Activated CD4-positive, CD25-positive, alpha-beta regulatory T cell (primary cell): ENCODE measurements at places on chromosomes 1 and 21.

- DNase-seq, result no peak
Measured at GRCh38 chr1:217895841-217896240, 264.7 kb downstream of the SPATA17 start.

GRCh38 chr1:82921759-82922158, 1077.2 kb downstream of the TTLL7 start:
- DNase-seq, result no peak

DNA sequence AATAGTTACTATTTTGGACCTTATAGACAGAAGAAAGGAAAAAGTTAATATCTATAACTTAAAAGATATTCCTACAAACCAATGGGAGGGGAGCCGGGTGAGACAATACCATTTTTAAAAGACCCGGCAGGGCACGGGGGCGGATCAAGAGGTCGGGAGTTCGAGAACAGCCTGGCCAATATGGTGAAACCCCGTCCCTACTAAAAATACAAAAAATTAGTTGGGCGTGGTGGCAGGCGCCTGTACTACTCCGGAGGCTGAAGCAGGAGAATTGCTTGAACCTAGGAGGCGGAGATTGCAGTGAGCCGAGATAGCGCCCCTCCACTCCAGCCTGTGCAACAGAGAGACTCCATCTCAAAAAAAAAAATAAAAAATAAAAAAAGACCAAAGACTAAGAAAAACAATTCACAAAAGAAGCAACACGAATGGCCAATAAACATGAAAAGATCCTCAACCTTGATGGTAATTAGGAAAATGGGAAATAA, 1.2 kb upstream of the PSMB2 start:
- no peak for DNase-seq

GRCh38 chr1:164589961-164590507, 31.1 kb downstream of the PBX1 start:
- DNase-seq, result no peak

DNA sequence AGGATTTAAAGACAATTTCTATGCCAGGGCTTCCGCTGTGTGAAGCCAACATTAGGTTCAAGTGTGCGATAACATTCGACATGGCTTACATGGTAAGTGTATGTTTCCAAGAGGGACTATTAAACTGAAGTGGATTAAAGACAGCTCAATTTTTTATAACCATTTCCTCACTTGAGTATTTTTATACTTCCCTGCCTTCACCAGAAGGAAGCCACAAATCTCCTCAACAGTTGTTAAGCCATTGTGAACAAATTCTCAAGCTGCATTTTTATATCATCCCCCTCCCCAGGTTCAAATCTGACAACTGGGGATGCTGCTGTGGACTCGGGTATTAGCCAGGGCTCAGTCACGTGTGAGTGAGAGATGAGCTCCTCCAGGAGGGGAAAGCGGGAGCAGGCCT, 116.3 kb downstream of the RHOU start:
- DNase-seq, result no peak

GRCh38 chr1:159892944-159893343, 7.0 kb downstream of the CFAP45 start:
- no peak for DNase-seq

DNA sequence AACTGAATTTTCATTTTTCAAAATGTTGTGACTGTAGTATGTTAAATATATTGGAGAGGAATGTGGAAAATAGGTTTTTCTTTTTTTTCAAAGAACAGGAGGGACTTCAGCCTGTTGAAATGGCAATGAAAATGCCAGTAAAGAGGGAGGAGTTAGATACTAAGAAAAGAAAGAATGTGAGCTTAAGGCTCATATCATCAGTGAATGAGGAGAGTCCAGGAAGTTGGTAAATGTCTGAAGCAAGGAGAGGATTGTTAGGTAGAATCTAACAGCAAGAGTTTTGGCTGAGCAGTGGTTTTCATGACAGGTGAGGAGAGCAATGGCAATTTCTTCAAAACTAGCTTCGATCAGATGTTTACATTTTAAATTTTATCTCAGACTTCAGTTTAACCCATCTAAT, 43.0 kb downstream of the PLA2G4A start:
- DNase-seq, result no peak

GRCh38 chr1:236522937-236523703, 662 bp upstream of the LGALS8 start:
- no peak for DNase-seq
